Stimulated activated naive CD4-positive, alpha-beta T cell (primary cell): ENCODE measurements at places on chromosomes 7 and 10.

DNA sequence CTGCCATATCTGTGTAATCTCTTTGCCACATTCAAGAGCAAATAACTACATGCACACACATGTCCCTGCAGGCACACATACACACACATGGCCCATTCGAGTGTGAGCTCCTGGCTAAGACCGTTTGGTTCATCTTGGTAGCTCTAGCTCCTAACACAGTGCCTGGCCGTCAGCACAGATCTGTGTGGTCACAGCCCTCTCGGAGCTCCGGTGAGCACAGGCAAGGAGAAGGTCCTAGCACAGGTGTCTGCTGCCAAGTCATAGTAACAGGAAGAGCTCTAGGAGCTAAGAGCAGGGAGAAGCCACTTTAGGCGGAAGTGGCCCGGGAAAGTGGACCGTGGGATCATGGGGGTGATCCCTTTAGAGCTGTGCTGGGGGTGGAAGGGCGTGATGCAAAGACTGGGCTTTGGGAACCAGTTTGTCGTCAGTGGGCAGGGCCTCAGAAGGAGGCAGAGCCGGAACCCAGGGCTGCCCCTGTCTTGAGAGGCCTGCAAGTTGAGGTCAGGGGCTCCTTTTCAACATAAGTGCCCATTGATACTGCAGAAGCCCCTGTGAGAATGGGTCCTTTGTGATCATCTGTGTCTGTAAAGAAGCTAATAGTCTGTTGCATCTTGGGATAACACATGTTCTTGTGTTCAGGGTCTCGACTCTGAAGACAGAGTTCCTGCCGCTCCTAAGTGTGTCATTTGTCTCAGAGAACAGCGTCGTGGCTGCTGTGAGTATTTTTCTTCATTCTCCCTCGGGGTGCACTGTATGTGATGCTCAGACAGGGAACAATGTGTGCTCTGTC lies 16.6 kb upstream of the ARPC1B start:
- no peak for DNase-seq

GRCh38 chr10:46301056-46301645 lies 14.4 kb downstream of the ANTXRL start:
- DNase-seq: no peak

GRCh38 chr10:96995851-96996250 lies 163.8 kb downstream of the LCOR start:
- DNase-seq: no peak

DNA sequence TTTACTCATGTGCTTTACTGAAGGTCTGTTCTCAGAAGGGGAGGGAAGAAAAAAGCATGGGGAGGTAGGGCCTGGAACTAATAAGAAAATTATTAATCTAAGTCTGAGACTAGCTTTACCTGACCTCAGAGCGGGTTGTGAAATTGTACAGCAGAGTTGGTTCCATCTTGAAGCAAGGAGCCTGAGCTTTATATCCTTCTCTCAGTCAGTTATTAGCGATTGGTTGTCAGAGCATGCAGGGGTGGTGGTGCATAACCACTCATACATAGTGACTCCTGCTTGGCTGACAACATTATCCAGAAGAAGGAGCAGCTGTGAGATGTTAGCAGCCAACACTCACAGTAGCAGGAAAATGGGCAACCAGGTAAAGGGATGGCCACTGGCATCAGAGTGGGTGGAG lies 976.3 kb upstream of the LRRTM3 start:
- DNase-seq: no peak

- no peak for DNase-seq
Observed at GRCh38 chr7:75711656-75712514, 26.9 kb downstream of the HIP1 start.

- DNase-seq: no peak
Observed at GRCh38 chr10:21530168-21530567, 3.9 kb upstream of the MLLT10 start.

DNA sequence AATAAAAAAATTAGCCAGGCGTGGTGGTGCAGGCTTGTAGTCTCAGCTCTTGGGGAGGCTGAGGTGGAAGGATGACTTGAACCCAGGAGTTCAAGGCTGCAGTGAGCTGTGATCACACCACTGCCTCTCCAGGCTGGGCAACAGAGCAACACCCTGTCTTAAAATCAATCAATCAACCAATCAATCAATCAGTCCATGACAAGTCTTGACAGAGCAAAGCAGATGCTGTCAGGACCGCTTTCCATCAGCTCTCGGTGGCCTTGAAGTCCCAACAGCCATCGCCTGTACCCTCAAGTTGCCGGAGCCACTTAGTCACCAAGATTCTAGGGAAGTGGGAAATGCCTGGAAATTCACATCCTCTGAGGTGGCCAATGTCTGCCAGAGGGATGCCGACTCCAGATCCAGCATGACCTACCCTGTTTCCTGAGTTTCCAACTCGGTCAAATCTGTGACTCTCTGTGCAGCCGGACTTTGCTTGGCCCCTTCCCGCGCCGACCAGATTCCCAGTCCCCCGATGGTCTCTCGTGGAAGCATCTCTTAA lies 871 bp upstream of the CCL24 start:
- no peak for DNase-seq
